ENCODE measurements at places on chromosomes 13 and 19.

- DNase-seq = no peak
Measured at GRCh38 chr19:38120471-38121025, 103.5 kb downstream of the DPF1 start.

- DNase-seq = no peak
Measured at GRCh38 chr19:49637821-49638738, 1.9 kb downstream of the RRAS start.

DNA sequence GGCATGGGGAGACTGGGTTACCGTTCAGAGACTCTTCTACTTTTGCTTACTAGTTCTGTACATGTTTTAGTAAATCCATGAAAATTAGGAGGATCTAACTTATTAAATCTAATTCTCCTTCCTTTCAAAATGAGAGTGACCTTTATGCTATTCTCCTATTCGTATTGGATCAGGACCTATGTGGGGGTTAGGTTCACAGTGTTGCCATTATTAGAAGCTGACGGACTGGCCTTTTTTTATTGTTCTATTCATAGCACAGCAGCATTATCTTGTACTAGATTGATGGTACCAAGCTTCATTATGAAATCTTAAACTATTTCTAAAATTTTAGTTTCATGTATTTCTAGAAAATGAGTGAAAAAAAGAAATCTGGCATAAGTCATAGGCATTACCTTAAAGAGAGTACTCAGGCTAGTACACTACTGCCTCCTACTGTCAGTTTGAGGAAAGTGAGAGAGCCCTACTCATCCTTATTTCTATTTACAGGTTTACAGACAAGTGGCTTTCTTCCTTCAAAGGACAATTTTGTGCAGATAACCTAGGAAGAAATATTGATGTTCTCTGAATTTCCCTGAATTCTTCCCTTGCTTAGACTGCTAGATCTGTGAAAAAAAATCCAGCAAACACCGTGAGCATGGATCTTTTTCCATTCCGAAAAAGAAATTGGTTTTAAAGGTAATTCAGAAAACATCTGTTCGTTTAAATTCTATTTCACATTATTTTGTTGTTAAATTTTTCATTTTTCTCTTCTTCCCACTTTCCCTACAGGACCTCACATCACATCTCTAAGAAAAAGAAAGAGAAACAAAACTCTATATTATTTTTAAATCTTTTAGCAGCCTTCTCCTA is 485.5 kb downstream of the DIAPH3 start:
- DNase-seq = no peak

- DNase-seq = no peak
Measured at GRCh38 chr13:77528834-77529500, 6.5 kb upstream of the SCEL start.

GRCh38 chr13:27242702-27243101 is 8.7 kb upstream of the RPL21 start:
- no peak for DNase-seq

DNA sequence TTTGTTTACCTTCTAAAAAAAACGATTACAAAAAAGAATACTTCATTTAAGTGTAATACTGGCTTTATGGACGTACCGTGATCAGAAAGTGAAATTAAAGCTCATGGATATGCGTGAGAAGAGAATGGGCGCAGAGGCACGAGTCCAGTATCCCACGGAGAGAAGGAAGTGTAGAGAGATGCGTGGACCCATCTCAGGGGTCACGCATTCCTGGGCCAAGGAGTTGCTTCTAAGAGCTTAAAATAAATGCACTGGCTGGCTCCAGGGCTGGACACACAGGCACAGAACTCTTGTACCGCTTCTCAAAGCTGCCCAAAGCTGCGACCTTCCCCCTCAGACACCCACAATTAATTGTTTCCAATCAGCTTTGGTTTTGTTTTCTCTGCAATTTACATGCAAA is 8.7 kb upstream of the SPC24 start:
- no peak for DNase-seq

DNA sequence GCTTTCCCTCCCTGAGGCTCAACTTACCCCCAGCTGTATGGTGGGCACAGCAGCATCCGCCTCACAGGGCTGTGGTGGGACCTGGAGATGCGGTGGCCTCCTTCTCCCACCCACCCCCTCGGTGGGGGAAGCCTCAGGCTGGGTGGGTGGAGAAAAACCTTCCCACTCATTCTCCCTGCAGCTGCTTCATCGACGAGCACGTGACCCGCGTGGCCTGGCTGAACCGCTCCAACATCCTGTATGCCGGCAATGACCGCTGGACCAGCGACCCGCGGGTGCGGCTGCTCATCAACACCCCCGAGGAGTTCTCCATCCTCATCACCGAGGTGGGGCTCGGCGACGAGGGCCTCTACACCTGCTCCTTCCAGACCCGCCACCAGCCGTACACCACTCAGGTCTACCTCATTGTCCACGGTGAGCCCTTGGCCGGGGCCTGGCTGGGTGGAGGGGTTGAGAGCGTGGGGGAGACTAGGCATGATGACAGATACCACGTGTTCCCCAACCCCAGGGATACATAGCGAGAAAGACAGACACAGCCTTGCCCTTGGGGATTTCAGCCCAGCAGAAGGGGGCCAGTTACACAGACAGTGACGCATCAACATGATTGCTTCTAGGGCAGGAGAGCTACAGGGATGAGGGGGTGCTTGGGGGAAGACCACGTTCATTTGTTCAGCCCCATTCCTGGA is 12.2 kb downstream of the IGLON5 start:
- no peak for DNase-seq

DNA sequence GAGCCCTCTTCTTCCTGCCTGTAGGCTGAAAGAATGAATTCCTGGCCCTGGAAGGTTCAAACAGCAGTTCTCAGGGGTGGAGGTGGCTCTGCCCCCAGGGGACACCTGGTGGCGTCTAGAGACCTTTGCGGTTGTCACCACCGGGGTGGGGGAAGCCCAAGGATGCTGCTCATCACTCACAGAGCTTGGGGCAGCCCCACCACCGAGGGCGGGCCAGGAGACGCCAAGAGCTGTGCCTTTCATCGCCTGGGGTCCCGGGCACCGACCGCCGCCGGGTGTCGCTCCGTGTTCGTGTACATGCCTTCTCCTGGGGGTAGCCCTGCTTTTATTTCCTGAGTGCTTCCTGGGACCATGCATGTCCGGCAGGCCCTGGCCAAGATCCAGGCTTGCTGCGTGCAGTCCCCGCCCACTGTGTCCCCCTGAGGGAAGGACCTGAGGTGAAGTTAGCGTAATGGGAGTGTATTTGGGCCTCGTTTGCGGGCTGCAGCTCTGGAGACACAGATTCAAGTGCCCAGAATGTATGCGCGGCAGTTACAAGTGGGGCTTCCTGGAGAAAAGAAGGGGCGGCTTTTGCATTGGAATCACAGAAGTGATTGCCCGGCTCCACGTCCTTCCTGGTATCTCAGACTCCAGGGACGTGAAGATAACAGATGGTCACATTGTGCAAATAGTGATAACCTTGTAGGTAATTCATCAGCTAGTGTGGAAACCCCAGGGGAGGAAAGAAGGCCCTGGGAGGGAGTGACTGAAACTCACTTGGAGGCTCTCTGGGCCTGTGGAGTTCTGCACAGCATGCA is 7.8 kb downstream of the DOT1L start:
- peak; percentile 82 for DNase-seq

DNA sequence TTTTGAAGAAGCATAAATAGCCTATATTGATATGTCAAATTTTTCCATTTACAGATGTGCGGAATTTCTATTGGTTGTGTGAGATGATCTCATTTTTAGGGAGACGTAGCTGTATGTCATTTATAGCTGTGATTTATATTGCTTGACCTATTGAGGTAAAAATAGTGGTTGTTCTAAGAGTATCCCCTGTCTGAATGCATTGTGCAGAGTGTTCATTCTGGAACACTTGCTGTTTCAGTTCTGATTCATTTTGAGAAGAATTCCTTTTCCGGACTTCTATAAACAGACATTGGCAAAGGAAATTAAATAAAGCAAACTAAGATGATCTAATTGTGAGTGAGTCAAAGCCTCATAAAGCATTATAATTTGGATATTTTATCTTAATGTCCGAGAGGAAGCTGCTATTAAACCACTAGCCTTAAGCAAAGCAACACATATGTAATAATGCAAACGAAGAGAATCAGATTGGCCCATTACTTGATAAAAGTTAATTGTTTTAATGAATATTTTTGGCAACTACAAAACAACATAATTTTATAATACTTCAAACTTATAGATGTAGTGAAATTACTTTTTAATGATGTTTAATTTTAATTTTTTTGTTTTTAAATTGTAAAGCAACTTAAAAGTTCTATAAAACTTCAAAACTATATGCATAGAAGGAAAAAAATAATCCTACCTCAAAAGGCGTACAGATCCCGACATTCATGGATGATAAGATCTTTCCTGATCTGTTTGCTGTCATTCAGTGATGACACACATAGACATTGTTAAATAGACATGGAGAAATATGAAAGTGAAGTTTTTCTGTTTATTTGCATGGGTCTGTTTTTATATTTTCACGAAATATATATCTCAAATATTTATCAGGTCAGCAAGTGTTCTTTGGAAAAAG is 942.6 kb upstream of the SLC10A2 start:
- no peak for DNase-seq

DNA sequence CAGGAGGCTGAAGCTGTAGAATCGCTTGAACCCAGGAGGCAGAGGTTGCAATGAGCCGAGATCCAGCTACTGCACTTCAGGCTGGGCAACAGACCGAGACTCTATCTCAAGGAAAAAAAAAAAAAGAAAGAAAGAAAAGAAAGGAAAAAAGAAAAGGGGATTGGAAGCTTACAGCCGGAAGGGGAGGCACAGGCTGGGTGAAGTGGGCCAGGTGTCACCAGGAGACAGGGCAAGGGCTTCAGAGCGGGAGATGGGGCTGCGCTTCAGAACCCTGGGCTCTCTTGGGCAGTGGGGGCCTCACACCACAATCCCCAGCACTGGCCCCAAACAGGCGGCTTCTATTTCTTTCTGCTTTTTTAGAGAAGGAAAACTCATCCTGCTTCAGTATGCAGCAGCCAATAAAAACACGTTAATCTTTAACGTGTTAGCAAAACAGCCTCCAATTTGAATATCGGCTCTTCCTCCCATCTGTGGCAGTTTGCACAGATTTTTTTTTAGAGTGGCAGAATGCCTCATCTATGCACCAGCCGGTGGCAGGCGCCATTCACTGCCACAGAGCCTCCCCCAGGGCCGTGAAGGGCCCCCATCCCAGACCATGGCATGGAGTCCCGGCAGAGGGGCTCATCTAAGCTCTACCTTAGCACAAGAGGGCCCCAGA is 46.6 kb upstream of the C19orf12 start:
- no peak for DNase-seq

DNA sequence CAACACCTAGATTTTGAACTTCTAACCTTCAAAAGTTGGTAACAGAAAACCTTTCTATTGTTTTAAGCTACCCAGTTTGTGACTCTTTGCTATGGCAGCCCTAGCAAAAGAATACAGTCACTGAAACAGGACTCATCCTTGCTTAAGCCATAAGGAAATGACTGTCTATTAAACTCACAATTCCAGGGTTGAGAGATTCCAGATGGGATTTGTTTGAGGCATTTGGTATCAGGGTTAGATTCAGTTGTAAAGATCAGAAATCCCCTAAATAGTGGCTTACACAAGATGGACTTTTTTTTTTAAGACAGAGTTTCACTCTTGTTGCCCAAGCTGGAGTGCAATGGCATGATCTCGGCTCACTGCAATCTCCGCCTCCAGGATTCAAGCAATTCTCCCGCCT is 41.1 kb upstream of the RGCC start:
- no peak for DNase-seq

DNA sequence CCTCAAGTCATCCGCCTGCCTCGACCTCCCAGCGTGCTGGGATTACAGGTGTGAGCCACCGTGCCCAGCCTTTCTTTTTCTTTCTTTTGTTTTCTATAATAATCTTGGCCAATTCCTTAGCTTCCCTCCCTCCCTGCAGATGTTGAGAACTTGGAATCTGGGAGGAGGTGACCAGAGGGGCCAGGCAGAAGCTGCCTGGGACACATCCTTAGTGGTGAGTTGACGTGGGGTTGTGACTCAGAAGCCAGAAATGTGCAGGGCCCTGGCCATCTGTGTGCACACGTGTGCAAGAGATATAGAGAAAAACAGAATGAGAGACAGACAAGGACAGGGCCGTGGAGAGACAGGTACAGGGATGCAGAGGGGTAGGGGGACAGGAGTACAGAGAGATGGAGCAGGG is 154.3 kb downstream of the SIPA1L3 start:
- DNase-seq = no peak

DNA sequence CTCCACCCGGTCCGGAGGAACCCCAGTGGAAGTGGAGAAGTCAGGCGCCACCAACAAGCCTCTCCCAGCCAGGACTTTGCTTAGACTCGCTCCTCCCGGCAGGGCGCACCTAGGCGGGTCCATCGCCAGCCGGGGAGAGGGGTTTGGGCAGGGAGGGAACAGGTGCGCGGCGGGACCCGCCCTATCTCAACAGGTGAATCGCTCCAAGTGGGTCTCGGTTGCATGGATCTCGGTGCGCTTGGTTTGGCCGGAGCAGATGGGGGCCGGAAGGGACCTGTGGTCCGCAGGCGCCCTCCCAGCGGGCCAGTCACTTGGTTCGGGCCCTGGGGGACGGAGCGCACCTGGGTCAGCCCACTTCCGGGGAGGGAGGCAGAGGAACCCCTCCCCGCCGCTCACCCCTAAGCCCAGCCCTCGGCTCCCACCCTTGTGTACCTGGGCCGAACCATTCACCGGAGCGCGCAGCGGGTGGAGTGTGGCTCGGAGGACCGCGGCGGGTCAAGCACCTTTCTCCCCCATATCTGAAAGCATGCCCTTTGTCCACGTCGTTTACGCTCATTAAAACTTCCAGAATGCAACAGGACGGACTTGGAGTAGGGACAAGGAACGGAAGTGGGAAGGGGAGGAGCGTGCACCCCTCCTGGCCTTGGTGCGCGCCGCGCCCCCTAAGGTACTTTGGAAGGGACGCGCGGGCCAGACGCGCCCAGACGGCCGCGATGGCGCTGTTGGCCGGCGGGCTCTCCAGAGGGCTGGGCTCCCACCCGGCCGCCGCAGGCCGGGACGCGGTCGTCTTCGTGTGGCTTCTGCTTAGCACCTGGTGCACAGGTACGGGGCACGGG is at the start of gene LSR:
TSS of gene LSR (plus strand) at position 693 of the 836 bp plus-strand sequence. CDS start at position 714, 21 bp downstream.
- peak; percentile 67 for DNase-seq

DNA sequence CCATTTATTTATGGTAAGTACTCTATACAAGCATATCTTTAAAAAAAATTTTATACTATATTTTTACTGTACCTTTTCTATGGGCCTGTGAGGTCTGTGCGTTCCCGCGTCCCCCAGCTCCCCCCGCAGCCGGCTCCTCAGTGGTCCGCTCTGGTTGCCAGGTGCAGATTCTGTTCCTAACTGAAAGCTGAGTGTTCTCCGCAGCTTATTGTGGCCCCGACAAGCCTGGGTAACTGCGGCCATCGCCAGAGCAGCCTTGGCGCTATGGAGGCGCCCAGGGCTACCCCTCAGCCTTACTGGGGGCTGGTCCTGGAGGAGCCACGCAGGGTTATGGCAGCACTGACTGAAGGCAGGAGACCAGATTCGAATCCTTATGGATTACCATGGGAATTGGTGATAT is 896.8 kb downstream of the PCDH17 start:
- no peak for DNase-seq

- DNase-seq = peak; percentile 18
Measured at GRCh38 chr13:45393941-45394570, 24.1 kb downstream of the SLC25A30 start.
